ENCODE measurements at places on chromosomes 5 and 9.

- DNase-seq: peak; percentile 87
These were observed 790 bp downstream of the PHF19 start for GRCh38 chr9:120875954-120876841.

DNA sequence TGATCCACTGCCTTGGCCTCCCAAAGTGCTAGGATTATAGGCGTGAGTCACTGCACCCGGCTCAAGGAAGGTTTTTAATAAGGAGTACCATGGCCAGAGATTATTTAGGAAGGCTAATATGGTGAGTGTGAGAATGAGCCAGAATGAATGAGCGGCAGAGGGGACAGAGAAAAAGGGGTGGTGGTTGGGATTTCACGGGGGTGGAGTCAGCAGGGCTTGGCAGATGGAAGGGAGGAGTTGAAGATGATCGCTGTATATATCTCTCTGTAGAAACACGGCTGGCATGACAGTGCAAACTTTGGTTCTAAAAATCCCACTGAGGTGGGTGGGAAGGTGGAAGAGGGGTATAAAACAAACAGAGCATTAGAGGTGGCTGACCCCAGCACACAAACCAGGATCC is 176.7 kb upstream of the TBC1D2 start:
- DNase-seq: no peak

DNA sequence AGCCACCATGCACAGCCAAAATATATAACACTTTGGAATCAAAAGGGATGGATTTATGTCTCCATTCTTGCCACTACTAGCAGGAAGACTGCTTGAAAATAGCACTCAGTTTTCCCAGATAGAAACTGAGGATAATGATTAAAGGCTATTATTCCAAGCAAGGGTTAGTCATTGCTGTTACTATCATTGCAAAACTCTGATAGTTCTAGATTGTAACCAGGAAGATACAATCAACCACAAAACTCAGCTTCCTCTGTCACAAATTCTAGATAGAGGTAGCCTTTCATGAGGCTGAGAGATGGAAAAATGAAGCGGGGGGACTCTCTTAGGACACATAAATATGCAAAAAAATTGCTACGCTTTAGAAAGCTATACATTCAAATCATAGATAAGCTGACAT is 3.1 kb downstream of the ANXA1 start:
- no peak for DNase-seq

DNA sequence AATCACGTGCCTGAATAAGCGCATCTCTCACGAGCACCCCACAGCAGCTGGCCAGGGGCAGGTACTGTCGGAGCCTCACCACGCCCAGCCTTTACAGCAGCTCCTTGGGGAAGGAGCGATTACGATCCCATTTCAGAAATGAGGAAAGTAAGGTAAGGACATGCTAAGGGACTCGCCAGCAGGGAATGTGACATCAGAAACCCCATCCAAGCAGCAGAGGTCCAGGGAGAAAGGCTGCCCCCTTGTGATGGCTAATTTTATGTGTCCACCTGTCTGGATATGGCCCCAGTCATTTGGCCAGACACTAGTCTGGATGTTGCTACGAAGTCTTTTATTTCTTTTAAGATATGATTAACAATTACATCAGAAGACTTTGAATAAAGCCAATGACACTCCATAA is 77.3 kb downstream of the UBE2QL1 start:
- no peak for DNase-seq
